ENCODE measurements at places on chromosomes 16 and 17. TPM values are rescaled to one million over a fixed set of nuclear protein-coding genes. Genes with fewer than 3 reads are reported as not detected.

DNA sequence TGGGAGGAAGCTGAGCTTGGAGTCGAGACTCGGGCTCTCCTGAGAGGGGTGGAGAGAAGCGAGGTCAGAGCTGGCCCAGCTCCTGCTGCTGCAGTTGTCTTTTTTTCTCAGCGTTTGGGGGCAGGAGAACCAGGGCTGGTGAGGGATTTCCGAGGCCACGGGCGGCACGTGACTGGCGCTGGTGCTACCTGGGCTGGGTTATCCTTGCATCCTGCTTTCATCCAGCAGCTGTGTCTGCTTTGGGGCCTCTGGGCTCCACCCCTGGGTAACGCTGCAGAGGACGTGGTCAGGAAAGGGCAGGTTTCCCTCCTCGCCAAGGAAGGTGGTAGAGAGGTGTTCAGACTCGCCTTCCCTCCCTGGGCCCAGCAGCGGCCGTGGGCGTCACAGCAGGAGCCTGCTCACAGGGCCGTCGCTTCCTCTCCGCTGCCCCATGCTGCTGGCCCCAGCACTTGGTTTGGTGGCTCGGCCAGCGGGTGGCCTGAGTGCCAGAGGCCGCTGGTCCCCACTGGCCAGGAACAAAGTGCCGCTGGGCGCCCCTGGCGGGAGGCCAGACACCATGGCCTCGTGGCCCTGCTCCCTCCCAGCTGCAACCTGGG is 22.5 kb downstream of the GSE1 start:
- DNase-seq: no peak

DNA sequence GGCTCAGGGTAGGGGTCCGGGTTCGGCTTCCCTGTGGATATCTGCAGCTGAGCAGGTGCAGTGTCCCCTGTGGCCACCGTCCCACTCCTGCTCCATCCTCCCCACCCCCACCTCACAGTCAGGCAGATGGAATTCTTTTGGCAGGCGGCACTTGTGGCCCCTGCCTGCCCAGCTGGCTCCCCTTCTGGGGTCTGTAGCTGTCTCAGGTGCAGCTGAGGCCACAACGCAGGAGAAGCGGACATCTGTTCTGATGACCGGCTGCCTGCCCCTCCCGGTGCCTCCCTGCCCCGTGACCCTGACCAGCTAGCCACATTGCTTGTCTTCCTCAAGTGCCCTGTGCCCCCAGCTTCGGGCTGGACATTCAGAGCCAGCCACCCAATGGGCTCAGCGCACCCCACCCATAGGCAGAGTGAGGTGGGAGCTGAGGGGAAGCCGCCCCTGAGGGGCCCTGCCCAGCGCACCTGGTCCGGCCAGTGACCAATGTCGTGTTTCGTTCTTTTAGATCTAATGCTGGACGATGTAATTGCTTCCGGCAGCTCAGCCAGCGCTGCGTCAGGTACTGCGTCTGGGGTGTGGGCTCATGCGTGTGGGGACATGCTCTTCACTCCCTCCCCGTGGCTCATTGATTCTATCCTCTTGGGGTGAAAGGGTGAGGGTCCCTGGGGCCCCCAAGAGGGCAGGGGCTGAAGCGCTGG is 25.2 kb upstream of the ABCC3 start:
- no peak for DNase-seq

GRCh38 chr16:55661941-55662643 is 6.3 kb downstream of the SLC6A2 start:
- DNase-seq: no peak

PHLPP2 gene
- total RNA-seq: 5.1 TPM

- DNase-seq: peak; percentile 78
Measured at GRCh38 chr16:22232277-22233036, 26.4 kb downstream of the EEF2K start.

DNA sequence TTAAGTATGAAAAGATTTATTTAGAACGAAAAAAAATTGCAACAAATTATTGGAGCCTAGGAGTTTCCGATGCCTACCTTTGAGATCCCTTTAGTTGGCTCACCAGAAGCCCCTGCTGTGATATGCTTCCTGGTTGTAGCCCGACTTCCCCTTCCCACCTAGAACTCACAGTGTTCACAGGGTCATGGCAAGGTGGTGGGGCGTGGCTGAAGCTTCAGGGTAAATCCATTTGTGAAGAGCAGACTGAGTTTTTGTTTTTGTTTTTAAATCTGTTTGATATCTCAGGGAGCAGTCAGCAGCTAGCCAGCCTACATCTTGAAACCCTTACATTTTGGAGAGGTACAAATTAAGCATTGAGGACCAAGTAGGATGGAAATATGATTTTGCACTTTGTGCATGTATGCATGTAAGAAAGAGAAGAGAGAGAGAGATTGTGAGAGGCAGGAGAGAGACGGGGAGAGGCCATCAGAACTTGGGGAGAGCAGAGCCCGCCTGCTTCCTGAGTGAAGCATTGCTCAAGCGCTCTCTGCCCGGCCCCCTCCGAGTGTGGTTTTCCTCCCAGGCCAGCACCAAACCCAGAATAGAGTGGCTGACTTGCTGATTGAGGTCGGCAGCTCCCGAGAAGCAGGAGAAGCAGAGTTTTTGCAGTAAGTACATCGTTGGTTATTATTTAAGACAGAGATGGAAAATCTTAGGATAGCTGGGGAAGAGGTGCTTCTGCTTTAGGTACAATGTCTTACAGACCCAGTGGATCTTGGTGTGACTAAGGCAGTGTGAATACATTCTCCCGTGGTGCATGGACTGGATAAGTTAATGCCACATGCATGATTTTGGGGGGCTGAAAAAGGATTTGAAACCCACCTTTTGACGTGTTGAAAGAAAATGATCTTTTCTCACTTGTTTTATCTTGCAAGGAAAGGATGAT is 64.2 kb downstream of the SPECC1 start:
- DNase-seq: no peak

- peak; percentile 97 for DNase-seq
Measured at GRCh38 chr17:18260332-18261145, at the start of gene MIEF2. Gene MIEF2, plus strand, starts transcription at chr17:18260662. Its CDS starts 2,059 bp downstream, at chr17:18262721.

- DNase-seq: no peak
Measured at GRCh38 chr17:76909971-76910760, 42.0 kb downstream of the MGAT5B start.

DNA sequence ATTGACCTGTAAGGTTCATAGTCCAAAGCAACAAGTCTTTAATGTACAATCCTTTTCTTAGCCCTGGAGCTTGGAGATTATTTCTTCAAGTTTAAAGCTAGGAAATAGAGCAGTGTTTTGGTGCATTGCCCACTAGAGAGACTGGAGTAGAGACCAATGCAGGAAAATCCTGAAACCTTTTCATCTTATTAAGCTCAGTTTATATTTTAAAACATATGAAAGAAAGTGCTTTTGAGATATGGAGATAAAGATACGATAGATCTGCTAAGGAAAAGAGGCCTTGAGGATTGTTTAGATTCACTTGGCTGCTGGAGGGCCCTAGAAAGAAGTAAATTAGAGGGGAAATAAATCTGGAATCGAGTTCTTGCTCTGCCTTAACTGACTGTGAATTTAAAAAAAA is 212.0 kb downstream of the GRIN2A start:
- DNase-seq: no peak

TMC7 gene
- total RNA-seq: 2.7 TPM

GRCh38 chr16:75319513-75320411 is 68.3 kb upstream of the BCAR1 start:
- no peak for DNase-seq
